ENCODE measurements at places on chromosomes 1 and 21.

GRCh38 chr1:41164727-41165126 lies 77.4 kb downstream of the SCMH1 start:
- no peak for DNase-seq

DNA sequence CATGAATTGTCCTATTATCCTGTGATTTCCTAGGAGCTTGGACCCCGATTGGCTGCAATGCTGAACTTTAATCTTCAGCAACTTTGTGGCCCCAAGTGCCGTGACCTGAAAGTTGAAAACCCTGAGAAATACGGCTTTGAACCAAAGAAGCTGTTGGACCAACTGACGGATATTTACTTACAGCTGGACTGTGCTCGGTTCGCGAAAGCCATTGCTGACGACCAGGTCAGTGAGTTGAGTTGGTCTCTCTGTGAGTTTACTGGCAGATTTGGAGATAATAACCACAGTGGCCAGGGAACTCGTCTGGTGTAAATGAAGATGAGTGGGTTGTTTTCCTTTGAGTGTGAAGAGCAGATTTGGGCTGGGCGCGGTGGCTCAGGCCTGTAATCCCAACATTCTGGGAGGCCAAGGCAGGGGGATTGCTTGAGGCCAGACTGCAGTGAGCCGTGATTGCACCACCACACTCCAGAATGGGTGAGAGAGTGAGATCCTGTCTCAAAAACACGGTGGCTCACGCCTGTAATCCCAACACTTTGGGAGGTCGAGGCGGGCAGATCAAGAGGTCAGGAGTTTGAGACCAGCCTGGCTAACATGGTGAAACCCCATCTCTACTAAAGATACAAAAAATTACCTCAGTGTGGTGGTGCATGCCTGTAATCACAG lies 39.1 kb upstream of the KIF1B start:
- DNase-seq, result no peak

GRCh38 chr1:19210772-19211549 lies 895 bp upstream of the UBR4 start:
- DNase-seq, result no peak

GRCh38 chr1:35691080-35691479 lies 27.6 kb downstream of the C1orf216 start:
- DNase-seq, result no peak

- no peak for DNase-seq
These were observed 79.8 kb upstream of the HMCN1 start for GRCh38 chr1:185654199-185654951.

- DNase-seq, result no peak
These were observed 6.3 kb downstream of the PTBP2 start for GRCh38 chr1:96727860-96728259.

DNA sequence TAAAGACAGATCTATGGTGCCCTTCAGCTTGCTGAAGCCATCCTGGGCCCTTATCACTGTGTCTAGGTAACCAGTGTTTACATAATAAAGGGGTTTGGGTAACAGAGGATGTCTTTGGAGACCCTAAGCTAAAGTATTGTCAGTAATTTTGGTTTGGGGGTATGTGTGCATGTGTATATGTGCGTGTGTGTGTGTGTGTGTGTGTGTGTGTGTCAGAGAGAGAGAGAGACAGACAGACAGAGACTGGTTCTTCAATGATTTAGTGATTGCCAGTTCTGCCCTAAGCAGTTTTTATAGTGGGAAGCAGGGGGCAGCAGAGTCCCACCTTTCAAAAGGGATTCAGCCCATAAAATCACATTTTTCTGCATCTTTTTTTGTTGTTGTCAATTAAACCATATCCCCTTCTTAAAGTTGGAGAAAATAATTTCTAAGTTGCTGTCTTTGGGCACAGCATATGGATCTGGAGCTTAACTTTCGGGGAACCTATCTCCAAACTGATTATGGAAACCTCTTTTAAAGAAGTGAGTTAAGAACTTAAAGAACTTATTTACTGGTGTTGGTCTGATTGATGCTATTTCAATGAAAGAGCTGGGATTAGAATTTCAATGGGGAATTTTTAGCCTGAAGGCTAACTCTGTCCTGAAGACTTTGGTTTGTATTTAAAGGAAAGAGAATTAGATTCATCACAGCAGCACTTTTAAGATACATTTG lies 51.1 kb downstream of the ZNF326 start:
- DNase-seq, result no peak

Measured in stimulated activated CD4-positive, alpha-beta T cell treated with anti-CD3 and anti-CD28 coated beads, TNF-alpha, amount 100 ng/mL, for 4 hours (primary cell).